CD4-positive, alpha-beta T cell treated with Interleukin-15 for 4 hours (primary cell): ENCODE measurements at places on chromosomes 7 and 10.

DNA sequence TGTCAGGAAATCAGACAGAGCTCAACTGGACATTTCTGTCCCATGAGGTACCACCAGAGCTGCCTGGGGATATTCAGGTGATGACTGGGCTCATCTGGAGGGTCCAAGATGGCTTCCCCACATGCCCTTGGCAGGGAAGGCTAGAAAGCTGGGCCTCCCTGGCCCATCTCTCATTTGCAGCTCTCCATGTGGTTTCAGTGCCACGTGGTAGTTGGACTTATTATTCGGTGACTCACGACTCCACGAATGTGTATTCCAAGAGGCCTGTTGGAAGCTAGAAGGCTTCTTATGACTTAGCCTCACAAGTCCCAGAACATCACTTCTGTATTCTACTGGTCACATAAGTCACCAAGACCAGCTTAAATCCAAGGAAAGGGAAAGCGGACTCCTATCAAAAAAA, 22.8 kb downstream of the NSMCE4A start:
- no peak for DNase-seq

- DNase-seq = no peak
Measured at GRCh38 chr10:20877554-20877953, 19.6 kb downstream of the NEBL start.

- DNase-seq = no peak
Measured at GRCh38 chr7:39460486-39460885, 105.7 kb upstream of the YAE1 start.

DNA sequence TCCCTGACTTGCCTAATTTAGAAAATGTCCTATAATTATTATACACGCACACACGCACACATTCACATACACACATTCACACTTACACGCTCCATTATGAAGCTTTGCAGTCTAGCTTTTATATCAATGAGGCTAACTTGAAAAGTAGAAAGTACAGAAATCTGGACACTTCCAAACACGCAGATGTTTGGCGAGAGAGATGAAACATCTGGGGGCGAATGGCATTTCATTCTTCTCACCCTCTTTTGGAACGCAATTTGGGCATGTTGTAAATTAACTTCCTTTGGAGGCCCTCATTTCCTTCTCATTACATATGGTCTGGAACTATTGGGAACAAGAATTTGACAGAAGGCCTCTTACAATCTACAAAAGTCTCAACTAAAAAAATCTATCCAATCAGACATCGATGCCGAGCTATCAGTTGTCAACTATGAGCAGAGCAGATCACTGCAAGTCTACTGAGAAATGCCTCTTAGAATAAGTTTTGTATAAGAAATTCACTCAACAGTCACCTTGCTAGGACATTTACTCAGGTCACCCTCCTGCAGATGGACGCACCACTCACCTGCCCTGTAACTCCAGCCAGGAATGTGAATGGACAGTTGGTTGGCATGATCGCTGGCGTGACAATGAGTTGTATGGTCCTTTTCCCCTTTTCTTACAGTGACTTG, 115.2 kb upstream of the ADAM12 start:
- no peak for DNase-seq

- no peak for DNase-seq
Measured at GRCh38 chr10:13445656-13446400, 83.0 kb downstream of the BEND7 start.

DNA sequence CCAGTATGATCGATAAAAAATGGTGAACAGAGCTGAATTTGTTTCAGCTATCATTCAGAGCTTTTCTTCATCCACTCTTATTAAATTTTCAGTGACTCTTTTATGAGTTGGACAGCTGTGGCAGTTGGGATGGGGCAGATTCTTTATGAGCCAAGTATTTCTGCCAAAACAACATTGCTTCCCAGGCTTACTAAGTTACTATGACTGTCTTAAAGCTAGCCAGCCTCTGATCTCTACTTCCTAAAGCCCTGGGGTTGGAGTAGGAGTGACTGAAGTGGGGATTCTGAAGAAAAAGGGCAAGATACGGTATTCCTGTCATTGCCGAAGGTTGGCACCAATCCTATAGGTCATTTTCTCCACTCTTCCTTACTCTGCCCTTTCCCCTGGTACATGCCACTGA, 12.7 kb downstream of the RPP30 start:
- no peak for DNase-seq

- no peak for DNase-seq
Measured at GRCh38 chr10:118407777-118408176, 65.7 kb upstream of the FAM204A start.

GRCh38 chr10:98076086-98076485, 45.7 kb upstream of the CRTAC1 start:
- DNase-seq = no peak

- DNase-seq = no peak
Measured at GRCh38 chr7:1141651-1142050, 18.3 kb downstream of the ZFAND2A start.

- no peak for DNase-seq
Measured at GRCh38 chr10:34255035-34255434, 560.1 kb downstream of the PARD3 start.

GRCh38 chr10:88157981-88158465, 294.6 kb downstream of the PTEN start:
- no peak for DNase-seq
